A549 treated with ZK216348 at 1 μM for 4 hours (cell line): ENCODE measurements at places on chromosomes 7 and 10. TPM values are rescaled to one million over a fixed set of nuclear protein-coding genes. Genes with fewer than 3 reads are reported as not detected.

C10orf67 gene
- total RNA-seq: 0.06 TPM in 1 of 5 replicates, not detected in the others

GIMAP4 gene
- total RNA-seq: not detected in 5 replicates

THSD7A gene
- 1.6 to 3.3 TPM (median 3.1 TPM) in 5 replicates for total RNA-seq

ANKRD1 gene
- 14.1 to 41.9 TPM (median 20.0 TPM) in 5 replicates for total RNA-seq

COG5 gene
- 9.5 to 13.2 TPM (median 11.0 TPM) in 5 replicates for total RNA-seq

RADIL gene
- total RNA-seq: 0.62 to 2.3 TPM (median 2.0 TPM) in 5 replicates
